ENCODE measurements at places on chromosomes 1 and 21.

- no peak for DNase-seq
Observed at GRCh38 chr21:41054018-41054578, 113.9 kb upstream of the BACE2 start.

DNA sequence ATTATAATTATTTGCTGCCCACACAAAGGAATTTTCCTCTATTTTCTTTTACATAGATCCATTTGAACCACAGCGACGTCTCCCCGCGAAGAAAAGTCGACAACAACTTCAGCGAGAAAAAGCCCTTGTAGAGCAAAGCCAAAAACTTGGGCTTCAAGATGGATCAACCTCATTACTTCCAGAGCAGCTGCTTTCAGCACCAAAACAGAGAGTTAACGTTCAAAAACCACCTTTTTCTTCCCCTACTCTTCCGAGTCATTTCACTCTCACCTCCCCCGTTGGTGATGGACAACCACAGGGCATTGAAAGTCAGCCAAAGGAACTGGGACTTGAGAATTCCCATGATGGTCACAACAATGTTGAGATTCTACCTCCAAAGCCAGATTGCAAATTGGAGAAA is 7.2 kb downstream of the GORAB start:
- no peak for DNase-seq

DNA sequence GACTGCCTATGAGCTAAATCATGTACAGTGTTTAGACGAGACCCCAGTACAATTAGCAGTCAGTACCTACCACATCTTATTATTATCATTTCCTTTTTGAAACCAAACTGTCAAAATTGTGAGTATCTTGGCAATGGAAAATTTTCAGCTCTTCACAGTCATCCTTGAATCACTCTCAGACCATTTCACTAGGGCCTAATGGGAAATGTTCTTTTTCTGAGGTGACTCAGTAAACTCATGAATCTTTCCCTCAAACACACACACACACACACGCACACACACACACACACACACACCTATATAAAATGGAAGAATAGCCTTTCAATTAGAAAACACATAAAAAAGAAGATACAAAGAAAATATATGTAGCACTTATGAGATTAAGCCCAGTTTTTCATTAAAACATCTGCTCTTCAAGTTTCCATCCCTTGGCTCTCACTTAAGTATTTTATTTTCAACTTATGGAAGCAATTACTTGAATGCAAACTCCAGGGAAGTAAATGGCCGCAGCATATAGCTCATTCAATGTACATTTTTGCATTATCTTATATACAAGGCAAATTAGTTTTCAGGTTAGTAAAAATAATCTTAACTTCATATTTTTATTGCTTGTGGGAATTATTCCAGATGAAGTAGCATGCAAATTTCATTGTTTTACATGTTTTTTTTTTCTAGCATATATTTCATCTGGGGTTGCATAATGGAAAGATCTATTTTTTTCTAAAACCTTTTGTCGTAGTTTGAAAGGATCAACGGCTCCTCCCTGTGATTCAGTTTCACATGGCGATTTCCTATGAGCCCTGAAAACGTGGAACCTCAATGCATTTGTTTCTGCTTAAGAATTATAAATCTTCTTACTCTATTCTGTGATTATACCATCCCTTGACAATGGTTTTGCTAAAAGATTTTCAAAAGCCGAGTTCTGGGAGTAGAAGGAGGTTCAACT is 46.3 kb upstream of the TMPRSS15 start:
- DNase-seq, result no peak

DNA sequence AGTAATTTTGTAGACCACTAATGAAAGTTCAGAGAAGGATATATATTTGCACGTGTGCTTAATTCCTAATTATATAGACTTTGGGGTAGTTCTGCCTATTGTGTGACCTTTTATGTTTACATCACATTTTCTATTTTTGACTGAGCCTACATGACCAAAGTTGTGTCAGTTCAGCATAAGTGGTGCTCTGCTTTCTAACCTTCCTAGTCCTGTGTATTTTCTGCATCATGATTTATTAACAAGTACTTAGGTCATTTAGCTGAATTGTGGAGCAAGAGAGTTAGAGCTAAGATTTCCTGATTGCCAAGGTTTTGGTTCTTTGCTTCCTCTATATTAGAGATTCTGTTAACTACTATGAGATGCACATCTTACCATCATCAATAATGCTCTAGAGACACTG is 176.0 kb downstream of the C1orf21 start:
- DNase-seq, result no peak

DNA sequence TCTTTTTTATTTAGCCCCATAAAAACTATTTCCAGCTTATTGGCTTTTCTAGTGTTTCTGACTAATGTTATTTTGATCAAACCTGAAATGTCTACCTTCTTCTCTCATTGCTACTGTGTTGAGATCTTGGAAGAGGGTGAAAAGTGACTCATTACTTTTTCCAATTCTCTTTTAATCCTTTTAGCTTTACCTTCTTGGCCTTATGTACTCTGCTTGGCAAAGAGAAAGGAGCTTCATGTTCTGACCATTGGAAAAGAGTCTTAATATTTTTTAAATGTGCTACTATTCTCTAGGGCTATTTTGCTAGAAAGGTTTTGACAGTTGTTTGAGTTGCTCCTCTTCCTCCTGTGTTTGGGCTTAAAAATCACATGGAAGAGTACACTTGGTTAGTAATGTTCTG is 97.8 kb upstream of the CHODL start:
- no peak for DNase-seq

GRCh38 chr21:38820471-38821239 is 14.9 kb downstream of the ETS2 start:
- no peak for DNase-seq

GRCh38 chr1:183778045-183778444 is 26.9 kb upstream of the RGL1 start:
- no peak for DNase-seq
